Smooth muscle cell of the brain vasculature (primary cell): ENCODE measurements at places on chromosomes 13 and 19.
A peak's percentile ranks its signal among the peaks of the same experiment; 100 is the strongest.

- DNase-seq: no peak
Measured at GRCh38 chr13:40023595-40024203, 368.2 kb downstream of the COG6 start.

GRCh38 chr19:2962018-2962670 lies 15.2 kb upstream of the TLE6 start:
- DNase-seq: peak; percentile 70

DNA sequence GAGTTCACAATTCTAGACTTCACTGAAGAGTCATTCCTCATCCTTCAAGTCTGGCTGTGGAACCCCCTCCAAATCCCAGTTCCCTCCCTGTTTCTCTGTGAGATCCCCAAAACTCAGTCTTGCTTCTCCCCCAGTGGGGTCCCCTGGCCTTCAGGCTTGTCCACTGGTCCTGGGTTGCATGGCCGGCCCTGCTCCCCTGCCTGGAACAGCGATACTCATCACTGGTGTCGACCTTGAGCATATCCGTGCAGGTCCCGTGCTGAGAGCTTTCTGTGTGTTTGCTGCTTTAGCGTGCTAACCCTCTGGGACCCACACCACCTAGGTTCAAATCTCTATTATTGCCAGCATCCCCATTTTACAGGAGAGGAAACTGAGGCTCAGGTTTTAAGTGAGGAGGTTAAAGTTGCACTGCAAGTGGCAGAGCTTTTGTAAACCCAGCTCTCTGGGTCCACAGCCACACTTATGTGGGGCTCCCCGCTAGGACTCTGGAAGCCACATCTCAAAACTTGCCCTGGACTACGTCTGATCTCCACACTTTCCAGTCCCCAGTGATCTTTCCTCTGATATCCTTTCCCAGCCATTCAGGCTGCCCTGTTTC lies 15.5 kb downstream of the LIPE start:
- DNase-seq: no peak

DNA sequence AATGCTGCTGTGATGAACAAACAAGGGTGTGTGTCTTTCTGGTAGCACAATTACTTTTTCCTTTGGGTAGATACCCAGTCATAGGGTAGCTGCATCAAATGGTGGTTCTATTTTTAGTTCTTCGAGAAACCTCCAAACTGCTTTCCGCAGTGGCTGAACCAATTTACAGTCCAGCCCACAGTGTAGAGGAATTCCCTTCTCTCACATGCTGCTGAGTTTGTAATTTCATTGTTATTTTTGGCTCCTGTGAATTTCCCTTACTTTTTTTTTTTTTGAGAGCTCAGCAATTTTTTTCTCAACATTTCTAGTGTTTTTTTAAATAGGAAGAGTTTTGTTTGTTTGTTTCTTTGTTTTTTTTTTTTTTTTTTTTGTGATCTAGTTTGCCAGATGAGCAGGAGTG lies 37.5 kb upstream of the ADGRE1 start:
- DNase-seq: no peak

DNA sequence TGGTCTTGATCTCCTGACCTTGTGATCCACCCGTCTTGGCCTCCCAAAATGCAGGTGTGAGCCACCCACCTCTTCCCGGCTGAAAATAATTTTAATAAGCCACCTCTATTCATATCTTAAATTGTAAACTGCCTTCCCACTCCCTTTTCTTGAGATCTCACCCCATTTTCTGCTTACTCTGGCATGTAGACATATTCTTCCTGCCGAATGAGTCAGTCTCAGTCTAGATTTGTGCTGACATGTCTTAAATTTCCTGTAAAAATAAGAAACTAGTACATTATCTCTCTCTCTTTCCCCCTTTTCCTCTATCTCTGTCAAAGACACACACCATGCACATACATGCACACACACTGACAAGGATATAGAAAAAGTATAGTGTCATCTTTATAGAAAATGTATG lies 60.9 kb downstream of the THSD1 start:
- DNase-seq: no peak

DNA sequence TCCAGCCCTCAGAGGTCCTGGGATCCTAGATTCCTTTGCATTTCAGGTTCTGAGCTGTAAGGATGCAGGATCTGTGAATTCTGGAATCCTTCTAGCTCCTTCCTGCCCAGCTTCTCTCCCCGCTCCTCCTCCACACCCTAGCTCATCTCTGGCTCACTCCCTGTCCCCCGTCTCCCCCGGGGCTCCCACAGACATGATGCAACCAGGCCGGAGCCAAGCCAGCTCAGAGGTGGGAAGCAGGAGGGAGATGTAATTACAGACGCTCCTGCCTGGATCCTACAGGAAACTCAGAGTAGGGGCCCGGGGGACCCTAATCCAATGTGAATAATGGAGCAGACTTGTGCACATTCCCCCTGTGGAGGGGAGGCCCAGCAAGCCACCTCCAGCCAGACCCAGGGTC lies 4.5 kb downstream of the GNG8 start:
- DNase-seq: no peak

- no peak for DNase-seq
Measured at GRCh38 chr13:51811920-51812451, 8.0 kb upstream of the DHRS12 start.

DNA sequence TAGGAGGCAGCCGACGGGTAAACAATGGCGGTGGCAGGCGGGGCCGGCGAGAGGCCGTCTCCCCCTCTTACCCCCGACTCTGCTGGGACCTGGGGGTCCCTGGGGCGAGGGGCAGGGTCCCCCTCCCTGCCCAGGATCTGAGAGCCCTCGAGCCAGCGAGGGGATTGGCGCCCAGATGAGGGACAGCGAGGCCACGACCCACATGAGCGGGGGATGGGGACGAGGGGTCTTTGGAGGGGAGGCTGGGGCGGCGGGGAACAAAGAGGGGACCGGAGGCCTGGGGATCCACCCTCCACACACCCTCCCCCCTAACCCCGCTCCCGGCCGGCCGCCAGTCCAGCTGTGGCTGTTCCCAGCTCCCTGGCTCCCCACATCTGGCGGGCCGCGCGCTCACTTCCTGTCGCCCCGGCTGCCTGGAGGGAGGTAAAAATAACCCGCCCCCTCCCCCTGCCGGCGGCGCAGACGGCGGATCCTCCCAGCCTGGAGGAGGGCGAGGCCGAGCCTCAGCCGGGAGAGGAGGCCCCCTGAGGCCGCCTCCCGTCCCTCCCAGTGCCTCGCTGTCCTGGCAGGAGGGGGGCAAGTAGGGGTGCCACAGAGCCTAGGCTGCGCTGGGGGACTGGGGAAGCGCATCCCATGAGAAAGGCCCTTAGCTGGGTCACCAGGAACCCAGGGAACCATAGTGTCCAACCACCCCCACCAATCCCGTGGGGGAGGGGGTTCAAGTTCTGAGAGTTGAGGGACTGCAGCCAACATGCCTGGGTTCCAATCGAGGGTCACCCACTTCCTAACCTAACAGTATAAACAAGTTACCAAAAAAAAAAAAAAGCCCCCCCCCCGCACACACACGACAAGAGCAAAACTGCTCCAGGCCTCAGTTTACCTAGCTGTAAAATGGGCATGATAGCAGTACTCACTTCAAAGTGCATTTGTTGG lies 29.3 kb upstream of the NANOS3 start:
- DNase-seq: peak; percentile 90

DNA sequence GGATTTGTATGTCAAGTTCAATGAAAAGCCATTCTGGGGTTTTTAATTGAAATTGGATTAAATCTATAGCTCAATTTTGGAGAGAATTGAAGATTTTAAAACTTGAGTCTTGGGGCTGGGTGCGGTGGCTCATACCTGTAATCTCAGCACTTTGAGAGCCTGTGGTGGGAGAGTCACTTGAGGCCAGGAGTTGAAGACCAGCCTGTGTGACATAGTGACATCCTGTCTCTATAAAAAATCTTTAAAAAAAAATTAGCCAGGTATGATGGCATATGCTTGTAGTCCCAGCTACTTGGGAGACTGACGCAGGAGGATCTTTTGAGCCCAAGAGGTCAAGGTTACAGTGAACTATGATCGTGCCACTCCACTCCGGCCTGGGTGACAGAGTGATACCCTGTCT lies 41.2 kb downstream of the VAV1 start:
- no peak for DNase-seq

GRCh38 chr19:42115219-42115618 lies 17.0 kb downstream of the POU2F2 start:
- DNase-seq: no peak

- no peak for DNase-seq
Measured at GRCh38 chr19:49983645-49984229, 22.8 kb upstream of the SIGLEC11 start.

GRCh38 chr13:75621147-75621546 lies 15.0 kb upstream of the LMO7 start:
- no peak for DNase-seq

DNA sequence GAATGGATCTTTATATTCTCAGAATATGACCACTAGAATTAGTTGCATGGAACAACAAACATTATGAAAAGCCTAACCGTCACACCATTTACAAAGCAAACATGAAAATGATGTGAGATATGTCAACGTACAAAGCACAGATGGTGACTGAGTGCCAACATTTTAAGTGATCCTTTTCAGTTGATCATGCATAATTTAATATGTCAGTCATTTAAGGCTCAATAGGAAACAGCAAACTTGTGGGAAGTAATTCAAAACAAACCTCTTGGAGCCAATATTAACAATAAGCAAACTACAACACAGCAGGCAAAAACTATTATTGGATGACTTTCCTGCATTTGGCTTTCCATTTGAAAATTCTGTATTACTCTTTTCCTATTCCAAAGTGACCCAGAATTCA lies 277.6 kb downstream of the SLITRK6 start:
- no peak for DNase-seq

- no peak for DNase-seq
Measured at GRCh38 chr19:8307400-8307964, 676 bp downstream of the CD320 start.

- no peak for DNase-seq
Measured at GRCh38 chr19:1938071-1938470, 2.9 kb upstream of the CSNK1G2 start.

DNA sequence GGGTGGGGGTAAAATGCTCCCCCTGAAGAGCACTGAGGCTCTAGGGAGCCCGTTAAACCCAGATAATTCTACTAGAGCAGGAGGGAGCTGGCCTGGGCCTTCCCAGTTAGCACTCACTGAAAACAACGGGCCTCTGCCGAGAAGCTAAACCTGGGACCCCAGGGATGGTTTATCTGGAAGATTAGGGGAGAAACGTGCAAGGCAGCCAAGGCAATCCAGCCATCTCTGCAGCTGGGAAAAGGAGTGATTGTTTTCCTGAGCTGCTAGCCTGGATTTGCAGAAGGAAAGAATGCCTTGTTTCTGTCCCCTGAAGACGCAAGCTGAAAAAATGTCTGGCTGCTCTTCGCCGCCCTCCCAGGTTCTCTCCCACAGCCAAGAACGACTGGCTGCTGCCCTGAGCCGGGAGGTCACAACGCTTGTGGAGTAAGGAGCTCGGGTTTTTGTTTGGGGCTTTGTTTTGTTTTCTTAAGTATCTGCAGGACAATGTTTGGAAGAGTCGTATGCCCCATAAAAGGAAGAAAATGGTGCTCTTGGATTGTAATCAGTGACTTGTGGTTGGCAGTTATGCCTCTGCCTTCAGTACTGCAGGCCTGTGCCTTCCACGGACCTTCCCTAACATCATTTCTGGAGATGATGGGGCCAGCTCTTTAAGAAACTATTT lies 31.5 kb downstream of the COL4A2 start:
- peak; percentile 85 for DNase-seq

GRCh38 chr19:49758292-49758691 lies 4.8 kb downstream of the TSKS start:
- DNase-seq: peak; percentile 75

DNA sequence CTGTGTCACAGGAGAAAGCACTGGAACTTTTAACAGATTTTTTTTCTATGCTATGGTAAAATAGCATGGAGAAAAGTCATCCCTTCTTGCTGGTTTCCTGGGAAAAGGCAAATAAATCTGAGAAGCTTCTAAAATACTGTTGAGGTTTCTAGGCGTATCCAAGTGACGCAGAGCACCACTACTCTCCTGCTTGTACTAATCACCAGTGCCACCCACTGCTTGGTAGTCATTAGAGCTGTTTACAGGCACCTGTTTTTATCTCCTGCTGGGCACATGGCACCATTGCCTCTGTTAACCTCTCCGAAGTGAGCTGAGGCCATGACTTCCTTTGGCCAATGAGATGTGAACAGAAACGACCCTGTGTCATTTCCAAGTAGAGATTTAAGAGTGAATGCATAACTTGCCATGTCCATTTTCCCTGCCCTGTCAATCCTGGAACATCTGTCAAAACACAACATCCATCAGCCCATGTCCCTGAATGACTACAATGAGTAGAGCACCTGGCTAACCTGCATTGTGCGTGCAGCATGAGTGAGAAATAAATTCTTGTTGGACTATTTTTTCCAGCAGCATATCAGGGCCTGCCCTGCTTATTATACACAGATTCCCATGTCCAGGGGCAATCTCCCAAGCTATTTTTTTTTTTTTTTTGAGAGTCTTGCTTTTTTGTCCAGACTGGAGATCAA lies 17.3 kb upstream of the OXGR1 start:
- DNase-seq: no peak

- DNase-seq: peak; percentile 79
Measured at GRCh38 chr13:76331943-76332712, 554.1 kb downstream of the KCTD12 start.

DNA sequence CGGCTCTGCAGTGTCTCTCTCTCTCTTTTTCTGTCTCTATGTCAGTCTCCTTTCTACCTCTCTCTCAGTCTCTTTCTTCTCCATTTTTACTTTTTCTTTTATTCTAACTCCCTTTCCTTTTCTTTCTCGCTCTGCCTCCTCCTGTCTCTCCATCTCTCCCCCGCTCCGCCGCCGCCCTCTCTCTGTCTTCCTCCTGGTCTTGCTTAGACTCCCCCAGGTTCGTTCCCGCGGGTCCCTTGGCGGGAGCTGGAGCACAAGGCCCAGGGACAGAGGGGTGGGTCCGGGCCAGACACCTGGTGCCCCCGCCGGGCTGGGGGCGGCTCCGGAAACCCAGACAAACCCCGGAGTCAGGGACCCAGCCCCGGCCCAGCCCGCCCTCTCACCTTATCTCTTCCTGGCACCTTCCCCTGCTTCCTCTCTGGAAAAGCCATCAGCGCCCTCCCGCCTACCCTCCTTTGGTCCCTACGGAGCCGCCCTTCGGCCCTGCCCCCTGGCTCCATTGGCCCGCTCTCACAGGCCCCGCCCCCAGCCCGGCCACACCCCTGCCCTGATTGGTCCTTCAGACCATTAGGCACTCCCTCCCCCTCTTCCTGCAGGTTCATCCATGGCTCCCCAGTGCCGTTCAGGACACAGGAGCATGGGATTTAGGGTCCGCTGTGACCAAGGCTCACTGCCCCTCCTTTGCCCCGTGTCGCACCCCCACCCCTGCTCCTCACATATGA lies 15.4 kb upstream of the NOP53 start:
- DNase-seq: no peak

GRCh38 chr13:95926231-95926630 lies 127.0 kb downstream of the UGGT2 start:
- no peak for DNase-seq

GRCh38 chr19:16445238-16446107 lies 26.3 kb downstream of the EPS15L1 start:
- no peak for DNase-seq

GRCh38 chr13:78736142-78736541 lies 77.2 kb upstream of the OBI1 start:
- DNase-seq: no peak

GRCh38 chr13:97855570-97856303 lies 97.7 kb upstream of the IPO5 start:
- peak; percentile 54 for DNase-seq

- no peak for DNase-seq
Measured at GRCh38 chr13:107157271-107157670, 589.3 kb upstream of the ARGLU1 start.
